ENCODE measurements at places on chromosomes 1 and 21.

DNA sequence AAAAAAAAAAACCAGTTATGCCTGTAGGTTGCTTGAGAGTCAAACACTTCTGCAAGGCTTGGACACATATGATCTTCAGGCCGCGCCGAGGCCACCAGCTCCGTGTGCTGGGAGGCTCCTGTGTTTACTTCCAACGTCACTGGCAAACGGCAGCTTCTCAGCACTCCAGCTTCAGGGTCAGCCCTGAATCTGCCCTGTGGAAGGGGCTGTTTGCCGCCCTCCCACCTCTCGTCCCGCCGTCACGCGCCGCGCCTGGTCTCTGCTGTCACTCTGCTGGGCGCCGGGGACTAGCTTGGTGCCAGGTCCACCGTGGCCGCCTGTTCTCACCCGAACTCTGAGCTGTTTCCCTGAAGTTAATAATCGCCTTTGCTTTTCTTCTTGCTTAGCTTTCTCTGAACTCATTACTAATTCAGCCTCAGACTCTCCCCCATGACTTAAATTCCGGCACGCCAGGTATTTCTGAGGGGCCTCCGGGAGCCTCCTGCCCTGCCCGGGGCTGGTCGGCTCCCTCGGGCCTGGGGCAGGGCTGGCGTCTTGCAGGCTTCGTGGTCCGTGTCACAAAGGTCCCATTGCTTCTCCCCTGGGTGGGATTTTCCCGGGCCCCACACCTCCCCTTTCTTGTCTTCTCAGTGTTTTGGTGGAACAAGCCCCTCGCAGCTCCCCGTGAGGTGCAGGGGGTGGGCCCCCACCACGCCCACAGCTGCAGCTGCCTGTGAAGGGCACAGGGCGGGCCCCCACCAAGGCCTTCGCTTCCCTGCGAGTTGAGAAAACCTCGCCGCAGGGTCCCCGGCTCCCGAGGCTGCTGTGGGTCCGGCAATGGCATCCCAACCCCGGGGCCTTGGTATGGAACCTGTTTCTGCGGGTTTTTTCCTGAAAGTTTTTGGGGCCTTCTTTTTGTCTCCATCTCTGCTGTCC lies 14.6 kb upstream of the C1orf159 start:
- DNase-seq, result no peak

- no peak for DNase-seq
Measured at GRCh38 chr1:62358665-62359373, 39.6 kb upstream of the KANK4 start.

DNA sequence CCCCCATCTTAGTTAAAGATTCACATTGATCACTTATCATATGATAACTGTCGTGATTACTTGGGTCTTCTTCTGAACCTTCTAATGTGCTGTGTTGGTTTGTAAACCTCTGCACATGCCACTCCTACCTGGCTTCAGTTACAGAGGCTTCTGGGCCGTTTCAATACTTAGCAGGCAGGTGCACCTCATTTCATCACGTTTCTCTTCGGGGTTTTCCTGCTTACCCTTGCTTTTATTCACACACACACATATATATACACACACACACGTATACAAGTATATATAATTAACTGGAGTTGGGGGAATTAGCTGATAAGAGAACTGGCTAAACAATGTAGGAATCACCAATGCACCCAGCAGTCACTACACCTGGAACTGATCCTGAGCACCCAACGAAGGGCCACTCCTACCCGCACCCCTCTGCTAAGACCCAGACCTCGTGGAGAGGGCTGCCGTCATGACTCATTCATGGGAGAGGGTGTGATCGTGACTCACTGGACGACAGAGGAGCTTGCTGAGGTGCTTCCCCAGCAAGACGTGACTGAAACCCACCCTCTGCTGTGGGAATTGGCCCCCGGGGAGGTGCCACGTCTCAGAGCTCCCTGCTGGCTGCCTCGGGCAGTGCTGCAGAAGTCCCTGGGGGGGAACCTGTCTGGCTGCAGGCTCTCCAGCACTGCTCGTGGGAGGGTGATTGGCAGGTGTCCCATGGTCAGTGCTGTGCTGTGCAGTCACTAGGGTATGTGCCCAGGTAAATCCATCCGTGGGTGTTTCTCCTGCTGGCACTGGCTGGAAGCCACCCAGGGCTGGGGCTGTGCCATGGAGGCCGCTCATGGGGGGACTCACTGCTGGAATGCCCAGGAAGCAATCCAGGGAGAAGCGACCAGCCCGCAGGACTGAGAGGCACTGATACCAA lies 166.6 kb downstream of the DYRK1A start:
- no peak for DNase-seq

DNA sequence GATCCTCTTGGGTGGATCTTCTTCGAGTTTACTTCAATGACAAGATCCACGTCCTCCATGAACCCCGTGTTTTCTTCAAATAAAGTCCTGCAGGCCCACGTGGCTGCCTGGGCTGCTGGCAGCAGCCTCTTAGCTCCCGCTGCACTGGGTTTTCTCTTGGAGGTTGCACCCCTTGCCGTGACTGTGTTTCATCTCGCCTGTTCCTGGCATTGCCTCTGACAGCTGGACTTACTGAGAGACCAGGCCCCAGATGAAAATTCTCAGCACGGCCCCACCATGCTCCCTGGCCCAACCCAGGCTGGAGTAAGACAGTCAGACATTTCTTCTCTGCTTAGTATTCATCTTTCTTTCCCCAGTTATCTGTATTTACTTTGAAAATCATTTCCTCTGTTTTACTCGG lies 274.8 kb upstream of the RUNX1 start:
- no peak for DNase-seq

DNA sequence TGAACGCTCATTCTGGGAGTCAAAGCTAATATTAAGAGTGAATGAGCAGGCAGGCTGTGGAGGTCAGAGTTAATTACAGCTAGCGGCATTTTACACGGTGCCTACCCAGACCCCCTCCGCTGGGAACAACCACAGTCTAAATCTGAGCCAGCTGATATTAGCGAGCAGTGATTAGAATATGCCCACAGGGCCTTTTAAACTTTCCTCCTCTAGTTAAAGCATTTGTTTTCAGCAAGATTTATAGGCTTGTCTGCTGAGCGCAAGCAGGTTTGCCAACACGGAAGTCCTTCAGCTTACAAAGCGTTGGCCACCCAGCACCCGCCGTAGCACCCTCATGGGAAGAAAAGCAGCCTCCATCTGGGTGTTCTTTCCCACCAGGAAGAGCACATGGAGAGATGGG lies 72.1 kb downstream of the LMX1A start:
- DNase-seq, result no peak

- no peak for DNase-seq
Measured at GRCh38 chr1:154347961-154348360, 22.6 kb downstream of the ATP8B2 start.

Data from skeletal muscle cell (primary cell).